ENCODE measurements at places on chromosomes 5 and 9.

GRCh38 chr5:66744040-66744439 is 147.8 kb downstream of the MAST4 start:
- no peak for DNase-seq

- no peak for DNase-seq
Measured at GRCh38 chr9:15509931-15510788, 610 bp downstream of the PSIP1 start.

- peak; percentile 8 for DNase-seq
Measured at GRCh38 chr9:36486933-36487481, 85.7 kb upstream of the MELK start.

- DNase-seq, result no peak
Measured at GRCh38 chr9:111069183-111069582, 30.9 kb upstream of the LPAR1 start.

GRCh38 chr5:169651526-169651925 is 14.5 kb downstream of the DOCK2 start:
- DNase-seq, result no peak

DNA sequence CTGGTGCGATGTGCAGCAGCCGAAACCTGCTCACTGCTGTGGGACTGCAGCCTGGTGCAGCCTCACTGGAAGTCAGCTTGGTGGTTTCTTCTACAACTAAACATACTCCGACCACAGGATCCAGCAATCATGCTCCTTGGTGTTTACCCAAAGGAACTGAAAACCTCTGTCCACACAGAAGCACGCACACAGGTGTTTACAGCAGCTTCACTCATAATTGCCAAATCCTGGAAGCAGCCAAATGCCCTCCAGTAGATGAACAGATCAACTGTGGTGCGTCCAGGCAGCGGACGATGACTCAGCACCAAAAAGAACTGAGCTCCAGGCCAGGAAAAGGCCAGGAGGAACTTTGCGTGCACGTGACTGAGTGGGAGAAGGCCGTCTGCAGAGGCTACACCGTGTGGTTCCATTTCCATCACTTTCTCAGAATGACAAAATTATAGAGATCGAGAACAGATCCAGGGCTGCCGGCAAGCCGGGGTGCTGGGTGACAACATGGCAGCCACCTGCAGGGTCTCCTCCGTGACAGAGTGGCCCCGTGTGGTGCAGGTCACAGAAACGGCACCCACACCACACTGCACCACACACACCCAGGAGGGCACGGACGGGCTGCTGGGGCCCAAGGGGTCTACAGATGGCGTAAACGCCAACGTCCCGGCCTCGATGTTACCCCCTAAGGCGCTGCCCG is 23.1 kb upstream of the NSMF start:
- no peak for DNase-seq

DNA sequence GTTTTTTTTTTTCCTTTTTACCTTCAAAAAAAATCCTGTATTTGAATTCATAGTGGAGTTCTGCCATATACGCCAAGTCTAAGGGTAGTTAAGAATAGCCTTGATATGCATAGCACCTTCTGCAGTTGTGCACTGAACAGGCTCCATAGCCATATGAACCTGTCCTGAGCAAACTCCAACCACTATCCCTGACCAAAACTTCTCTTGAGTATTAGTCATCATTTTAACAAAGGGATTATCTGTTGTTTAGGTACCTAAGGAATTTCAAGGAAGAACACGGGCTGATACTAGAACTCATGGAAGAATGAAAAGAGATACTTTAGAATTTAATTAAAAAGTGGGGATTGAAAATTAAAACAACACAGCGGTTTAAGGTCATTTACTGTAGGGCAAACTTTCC is 1.9 kb upstream of the FBXO38 start:
- DNase-seq, result no peak

- no peak for DNase-seq
Measured at GRCh38 chr5:139246394-139246793, 47.1 kb upstream of the MATR3 start.

GRCh38 chr5:137935190-137935589 is 45.9 kb downstream of the PKD2L2 start:
- DNase-seq, result no peak

DNA sequence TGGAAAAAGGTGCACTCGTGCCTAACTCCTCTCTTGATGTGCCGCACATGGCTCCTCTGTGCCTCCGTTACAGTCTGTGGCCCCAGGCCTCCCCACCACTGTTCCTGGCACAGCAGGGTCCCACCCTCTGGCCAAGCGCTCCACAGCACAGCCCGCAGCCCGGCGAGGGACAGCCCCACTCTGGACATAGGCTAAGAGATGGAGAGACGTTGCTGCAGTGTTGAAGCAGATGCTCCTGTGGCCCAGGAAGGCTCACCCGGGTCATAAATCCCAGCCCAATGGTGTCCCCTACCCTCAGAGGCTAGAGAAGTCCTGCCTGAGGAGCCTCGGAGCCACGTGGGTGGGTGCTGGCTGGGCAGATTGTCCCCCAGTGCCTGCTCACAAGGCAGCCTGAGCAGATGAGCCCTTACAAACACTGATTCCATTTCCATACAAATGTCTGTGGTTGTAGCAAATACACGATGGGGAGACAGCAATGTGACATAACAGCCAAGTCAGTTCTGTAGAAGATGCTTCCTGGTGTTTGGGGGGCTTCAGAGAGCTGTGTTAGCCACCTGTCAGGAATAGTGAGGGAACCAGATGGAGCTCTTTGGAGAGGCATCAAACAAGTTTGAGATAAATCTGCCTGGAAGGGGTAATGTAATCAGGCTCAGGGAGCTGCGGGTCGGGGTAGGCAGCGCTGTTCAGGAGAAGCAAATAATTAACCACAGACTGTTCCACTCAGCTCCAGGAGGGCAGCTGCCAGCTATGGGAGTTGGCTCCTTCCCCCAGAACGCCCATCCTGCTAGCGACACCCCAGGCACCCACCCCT is 41.7 kb downstream of the C5orf15 start:
- no peak for DNase-seq

DNA sequence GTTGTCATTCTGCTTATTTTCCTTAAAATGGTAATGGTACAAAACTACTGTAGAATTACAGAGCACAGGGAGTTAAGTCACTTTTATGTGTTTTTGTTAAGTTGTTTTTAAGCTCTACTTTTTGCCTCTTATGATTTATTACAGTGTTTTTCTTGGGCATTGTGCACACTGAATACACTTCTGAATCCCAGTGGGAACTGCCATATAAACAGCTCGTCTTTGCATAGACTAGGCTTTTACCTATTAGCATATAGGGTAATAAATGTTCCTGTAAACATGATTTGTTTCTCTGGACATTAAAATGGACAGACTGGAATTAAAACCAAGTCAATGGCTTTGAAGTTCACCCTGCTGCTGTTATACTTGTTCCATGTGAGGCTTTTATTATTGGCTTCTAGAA is 12.2 kb downstream of the KLF9 start:
- DNase-seq, result no peak

- DNase-seq, result no peak
Measured at GRCh38 chr5:476814-477175, 33.8 kb downstream of the EXOC3 start.

- no peak for DNase-seq
Measured at GRCh38 chr5:31962871-31963307, 211.2 kb downstream of the GOLPH3 start.

DNA sequence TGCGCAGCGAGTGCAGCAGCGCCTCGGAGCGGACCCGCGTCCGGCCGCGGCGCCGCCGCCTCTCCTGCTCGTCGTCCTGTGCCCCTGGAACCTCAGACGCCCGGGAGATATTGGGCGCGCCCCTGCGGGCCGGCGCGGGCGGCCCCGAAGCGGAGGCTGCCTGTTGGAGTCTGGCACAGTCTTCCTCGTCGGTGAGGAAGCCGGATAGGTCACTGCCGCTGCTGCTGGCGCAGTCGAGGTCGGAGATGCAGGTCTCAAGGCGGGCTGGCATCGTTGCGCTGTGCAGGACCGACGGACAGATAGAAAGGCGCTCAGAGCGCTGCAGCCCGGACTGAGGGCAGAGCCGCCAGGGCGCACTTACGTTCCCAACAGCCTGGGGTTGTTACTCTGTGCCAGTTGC is 344 bp downstream of the NEUROG1 start:
- DNase-seq, result no peak

GRCh38 chr9:87812375-87813118 is 70.1 kb upstream of the SPATA31E1 start:
- DNase-seq, result no peak

- no peak for DNase-seq
Measured at GRCh38 chr5:83209963-83210362, 132.6 kb downstream of the XRCC4 start.

GRCh38 chr5:123422433-123423277 is 548 bp downstream of the CEP120 start:
- no peak for DNase-seq

DNA sequence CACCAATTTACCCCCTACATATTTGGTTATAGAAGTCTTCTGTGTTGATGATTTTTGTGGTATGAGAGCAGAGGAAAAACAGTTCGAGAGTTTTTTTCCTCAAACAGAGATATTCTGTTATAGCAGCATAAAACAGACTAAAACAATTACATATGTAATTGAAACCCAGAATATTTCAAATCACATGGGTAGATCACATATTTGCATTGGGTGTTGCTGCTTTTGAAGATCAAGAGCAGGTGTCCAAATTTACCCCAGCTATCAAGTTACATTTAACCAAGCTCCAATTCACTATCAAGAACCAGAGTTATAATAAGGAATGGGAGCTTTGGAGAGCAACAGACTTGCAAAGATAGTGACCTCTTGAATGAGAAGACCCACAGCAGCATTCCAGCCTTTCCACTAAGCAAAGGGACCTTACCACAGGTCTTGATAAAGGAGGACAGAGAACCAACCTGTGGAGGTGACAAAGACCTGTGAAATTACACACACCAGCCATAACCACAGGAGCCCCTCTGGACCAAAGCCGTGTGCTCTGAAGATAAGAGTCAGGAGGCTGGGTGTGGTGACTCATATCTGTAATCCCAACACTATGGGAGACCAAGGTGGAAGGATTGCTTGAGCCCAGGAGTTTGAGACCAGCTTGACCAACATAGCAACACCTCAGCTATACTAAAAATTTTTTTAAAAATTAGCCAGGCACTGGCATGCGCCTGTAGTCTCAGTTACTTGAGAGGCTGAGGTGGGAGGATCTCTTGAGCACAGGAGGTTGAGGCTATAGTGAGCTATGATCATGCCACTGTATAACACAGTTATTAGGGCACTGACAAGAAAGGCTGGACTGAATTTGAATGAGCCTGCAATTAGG is 4.0 kb upstream of the CCL28 start:
- DNase-seq, result no peak

- DNase-seq, result peak; percentile 29
Measured at GRCh38 chr9:121300283-121301119, 32.5 kb downstream of the GSN start.

DNA sequence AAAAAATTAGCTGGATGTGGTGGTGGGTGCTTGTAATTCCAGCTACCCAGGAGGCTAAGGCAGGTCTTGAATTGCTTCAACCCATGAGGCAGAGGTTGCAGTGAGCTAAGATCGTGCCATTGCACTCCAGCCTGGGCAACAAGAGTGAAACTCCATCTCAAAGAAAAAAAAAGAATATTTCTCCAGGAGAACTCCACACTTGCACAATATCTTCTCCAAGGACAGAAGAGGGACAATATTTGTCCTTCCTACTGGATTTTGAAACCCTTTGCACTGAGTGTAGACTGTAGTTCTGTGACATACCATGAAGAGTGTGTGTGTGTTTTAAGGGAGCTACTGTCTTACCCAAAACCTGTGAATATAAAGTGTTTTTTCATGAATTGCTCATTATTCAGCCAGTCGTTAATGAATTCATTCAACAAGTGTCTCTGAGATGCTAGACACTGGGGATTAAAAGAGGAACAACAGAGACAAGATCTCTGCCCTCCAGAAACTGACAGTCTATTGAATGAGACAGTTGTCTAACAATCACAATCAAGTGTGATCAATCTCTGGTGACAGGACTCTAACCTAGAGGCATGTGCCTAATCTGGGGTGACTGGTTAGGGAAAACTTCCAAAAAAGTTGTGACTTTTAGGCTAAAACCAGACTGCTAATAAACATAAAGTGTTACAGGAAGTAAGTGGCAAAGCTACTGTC is 9.8 kb upstream of the UBE2D2 start:
- DNase-seq, result no peak

DNA sequence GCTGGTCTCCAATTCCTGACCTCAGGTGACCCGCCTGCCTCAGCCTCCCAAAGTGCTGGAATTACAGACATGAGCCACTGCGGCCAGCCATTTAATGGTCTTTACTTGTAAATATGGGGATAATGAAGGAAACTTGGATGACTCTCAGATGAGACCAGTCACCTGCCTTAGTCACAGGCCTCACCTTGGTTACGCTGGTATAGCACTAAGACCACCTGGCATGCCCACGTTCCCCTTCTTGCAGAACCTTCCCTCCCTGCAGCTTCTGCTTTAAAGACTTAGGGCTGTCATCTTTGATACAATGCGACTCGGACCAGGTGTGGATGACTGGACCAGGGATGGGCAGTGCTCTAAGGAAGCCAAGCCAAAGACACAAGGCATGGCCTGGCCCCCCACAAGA is 629.9 kb downstream of the CCDC171 start:
- DNase-seq, result no peak

GRCh38 chr9:113715086-113715485 is 161.0 kb upstream of the ZNF618 start:
- DNase-seq, result no peak

GRCh38 chr5:91110686-91111085 is 272.4 kb downstream of the ARRDC3 start:
- no peak for DNase-seq

GRCh38 chr9:133713960-133714495 is 24.1 kb downstream of the SARDH start:
- DNase-seq, result no peak

DNA sequence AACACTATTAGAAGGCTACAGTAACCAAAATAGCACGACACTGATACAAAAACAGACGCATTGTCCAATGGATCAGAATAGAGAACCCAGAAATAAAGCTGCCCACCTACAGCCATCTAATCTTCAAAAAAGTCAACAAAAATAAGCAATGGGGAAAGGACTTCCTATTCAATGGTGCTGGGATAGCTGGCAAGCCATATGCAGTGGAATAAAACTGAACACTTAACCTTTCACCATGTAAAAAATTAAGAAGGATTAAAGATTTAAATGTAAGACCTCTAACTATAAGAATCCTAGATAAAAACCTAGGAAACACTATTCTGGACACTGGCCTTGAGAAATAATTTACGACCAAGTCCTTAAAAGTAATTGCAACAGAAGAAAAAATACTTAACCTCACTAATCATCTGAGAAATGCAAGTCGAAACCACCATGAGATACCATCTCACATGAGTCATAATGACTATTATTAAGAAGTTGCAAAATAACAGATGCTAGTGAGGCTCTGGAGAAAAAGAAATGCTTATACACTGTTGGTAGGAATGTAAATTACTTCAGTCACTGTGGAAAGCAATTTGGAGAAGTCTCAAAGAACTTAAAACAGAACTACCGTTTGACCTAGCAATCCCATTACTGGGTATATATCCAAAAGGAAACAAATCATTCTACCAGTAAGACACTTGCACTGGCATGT is 203.3 kb upstream of the CDH9 start:
- DNase-seq, result no peak

DNA sequence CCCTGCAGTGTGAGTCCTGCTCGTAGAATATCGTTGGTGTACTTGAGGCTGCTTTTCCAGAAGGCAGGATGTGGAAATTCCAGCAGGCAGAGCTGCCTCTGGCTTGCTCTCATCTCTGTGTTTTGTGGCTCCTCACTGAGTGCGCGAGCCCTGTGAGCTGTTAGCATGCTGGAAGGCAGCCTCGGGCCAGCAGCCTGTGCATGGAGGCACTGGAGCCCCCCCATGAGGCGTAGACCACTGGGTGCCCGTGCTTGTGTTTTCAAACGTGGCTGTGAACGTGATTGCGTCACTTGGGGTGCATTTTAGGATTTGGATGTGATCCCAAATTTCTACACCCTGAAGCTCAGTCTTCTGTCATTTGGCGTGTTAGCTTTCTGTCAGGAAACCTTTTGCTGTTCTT is 3.2 kb downstream of the WDR5 start:
- DNase-seq, result peak; percentile 65

Data from dorsolateral prefrontal cortex (tissue), 122 donors.